Femur (tissue), 1 donor: ENCODE measurements at places on chromosomes 1 and 21.
A peak's percentile ranks its signal among the peaks of the same experiment; 100 is the strongest.

GRCh38 chr1:28099050-28099769 is 10.8 kb upstream of the EYA3 start:
- peak; percentile 23 for DNase-seq

DNA sequence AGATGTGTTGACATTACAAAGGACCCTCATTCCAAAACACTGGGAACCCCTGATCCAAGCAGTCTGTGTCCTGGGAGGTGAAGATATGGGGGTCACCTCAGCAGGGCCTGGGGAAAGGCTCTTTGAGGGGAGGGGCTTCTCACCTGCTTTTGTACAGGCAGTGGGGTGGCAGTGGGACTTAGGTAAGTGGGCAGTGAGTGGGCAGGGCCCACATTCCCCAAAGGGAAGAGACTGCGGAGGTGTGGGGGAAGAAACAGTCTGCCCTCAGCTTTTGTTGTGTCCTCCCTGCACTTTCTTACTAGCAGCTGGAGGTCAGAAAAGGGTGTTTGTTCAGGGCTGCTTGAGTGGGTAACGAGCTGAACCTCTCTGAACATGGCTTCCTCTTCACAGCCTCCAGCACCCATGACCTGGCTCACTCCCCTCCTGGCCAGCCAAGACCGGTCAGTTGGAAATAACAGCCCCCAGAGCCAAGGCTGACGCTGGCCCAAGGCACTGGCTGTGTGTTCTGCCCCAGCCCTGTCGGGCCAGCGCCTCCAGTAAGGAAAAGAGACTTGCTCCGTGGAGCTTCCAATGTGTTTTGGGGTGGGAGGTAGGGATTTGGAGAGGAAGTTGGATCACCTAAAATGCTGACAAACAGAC is 173.5 kb downstream of the PSMG1 start:
- DNase-seq: no peak

DNA sequence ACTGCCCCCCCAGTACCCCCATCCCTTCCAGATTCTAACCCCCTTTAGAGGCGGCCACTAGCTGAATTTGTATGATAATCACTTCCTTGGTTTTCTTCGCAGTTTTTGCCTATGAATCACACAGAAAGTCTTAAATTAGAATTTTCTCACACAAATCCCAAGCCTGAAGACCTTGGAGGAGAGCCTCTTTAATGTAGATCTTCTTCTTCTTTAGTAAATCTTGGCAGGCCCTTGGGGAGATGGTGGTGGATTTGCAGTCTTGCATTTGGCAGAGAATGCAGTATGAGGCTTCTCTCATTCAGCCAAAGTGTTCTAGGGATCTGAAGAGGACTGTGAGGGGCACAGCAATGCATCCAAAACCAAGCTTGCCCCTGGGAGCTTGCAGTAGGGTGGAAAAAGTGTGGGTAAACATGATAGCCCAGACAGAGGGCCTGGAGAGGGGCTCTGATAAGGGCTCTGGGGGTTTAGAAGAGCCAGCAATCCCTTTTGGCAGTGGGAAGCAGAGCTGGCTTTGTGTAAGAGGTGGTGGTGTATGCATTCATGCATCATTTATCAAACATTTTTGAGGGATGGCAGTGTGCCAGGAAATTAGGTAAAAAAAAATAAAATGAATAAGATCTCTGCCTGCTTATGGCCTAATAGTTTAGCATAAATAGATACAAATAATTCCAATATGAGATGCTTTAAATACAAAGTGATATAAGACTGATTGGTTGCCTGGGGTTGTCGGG is 7.7 kb upstream of the CDC42 start:
- DNase-seq: no peak

DNA sequence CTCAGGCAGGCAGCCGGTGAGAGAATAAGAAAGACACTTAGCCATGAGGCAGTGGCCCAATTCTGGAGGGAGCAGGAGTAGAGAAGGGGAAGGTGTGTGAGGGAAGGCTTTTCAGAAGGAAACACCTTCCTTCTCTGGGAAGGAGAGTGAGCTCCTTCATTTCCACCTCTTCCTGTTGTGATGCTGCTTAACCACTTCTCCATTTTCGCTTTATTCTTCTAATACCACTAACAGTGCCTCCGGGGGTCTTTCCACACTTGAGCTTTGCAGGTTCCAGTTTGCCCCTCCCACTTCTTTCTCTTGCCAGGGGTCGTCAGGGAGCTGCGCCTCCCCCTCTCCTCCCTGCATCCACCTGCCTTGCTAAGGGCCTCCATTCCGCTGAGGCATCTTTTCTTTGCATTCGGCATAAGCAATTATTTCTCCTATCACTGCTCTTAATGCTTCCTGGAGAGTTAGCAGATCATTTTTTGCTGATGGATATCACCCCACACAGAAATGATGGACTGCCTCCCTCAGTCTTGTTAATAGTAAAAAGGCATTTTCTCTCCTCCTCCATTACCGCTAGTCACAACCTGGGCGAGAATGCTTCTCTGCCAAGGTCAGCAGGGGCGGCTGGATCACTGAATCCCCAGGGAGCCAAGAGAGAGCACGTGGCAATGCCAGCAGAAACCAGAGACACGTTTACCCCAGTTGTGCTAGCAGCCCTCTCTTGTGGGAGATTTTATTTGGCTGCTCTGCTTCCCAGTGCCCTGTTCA is 74.8 kb downstream of the ELAVL4 start:
- no peak for DNase-seq

- DNase-seq: peak; percentile 79
These were observed 32.4 kb downstream of the AHDC1 start for GRCh38 chr1:27571439-27572018.

GRCh38 chr1:150076985-150077384 is 9.4 kb downstream of the VPS45 start:
- DNase-seq: no peak

GRCh38 chr21:35045542-35046262 is 3.4 kb downstream of the RUNX1 start:
- no peak for DNase-seq

GRCh38 chr1:207996636-207997035 is 85.7 kb upstream of the CD34 start:
- DNase-seq: no peak

GRCh38 chr1:25808481-25809244 is 8.7 kb downstream of the SELENON start:
- DNase-seq: no peak

- no peak for DNase-seq
These were observed 720.2 kb downstream of the LTN1 start for GRCh38 chr21:28272272-28272992.

- DNase-seq: no peak
These were observed 170.6 kb downstream of the PIGK start for GRCh38 chr1:77048615-77049005.

- DNase-seq: no peak
These were observed 207.1 kb downstream of the NUF2 start for GRCh38 chr1:163528710-163529348.
